Esophagus muscularis mucosa (tissue), 4 donors: ENCODE measurements at places on chromosomes 12 and 14. TPM values are rescaled to one million over a fixed set of nuclear protein-coding genes. Genes with fewer than 3 reads are reported as not detected.
A peak's percentile ranks its signal among the peaks of the same experiment; 100 is the strongest.

Gene KCNK13
- 0.42 TPM for total RNA-seq

GRCh38 chr14:46250113-46250703 is 401.4 kb downstream of the RPL10L start:
- no peaks in the 10 kb centered on the region for H3K36me3 ChIP-seq
- H3K27me3 ChIP-seq = no peaks in the 10 kb centered on the region
- no peak for DNase-seq

Gene TAS2R42
- total RNA-seq = not detected

Gene SERPINA12
- not detected for total RNA-seq

Gene ANKS1B
- total RNA-seq = 20.4 TPM

Gene INHBC
- total RNA-seq = not detected

Gene ZNF385A
- total RNA-seq = 32.6 TPM

Gene NAB2
- total RNA-seq = 21.6 TPM

- no peaks in the 10 kb centered on the region for H3K27me3 ChIP-seq
- H3K4me3 ChIP-seq = no peak overlapping the region
- DNase-seq = no peak
- H3K36me3 ChIP-seq = no peaks in the 10 kb centered on the region
These were observed 159.9 kb downstream of the EGLN3 start for GRCh38 chr14:33790996-33791395.

DNA sequence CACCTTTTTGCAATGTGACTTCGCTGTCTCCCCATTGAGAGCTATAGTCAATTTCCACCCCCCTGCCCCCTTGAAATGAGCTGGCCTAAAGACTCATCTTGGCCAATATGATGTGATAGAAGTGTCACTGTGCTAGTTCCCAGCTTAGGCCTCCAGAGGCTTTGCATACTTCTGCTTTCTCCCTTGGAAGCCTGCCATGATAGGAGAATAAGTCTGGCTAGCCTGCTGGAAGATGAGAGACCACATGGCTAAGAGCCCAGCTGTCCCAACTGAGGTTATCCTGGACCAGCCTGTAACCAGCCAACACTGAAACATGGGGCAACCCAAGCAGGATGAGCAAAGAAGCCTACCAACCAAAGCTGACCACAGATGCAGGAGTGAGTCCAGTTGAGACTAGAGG is 196.9 kb downstream of the GRIN2B start:
- H3K4me1 ChIP-seq = no peaks in the 10 kb centered on the region
- H3K27me3 ChIP-seq = no peaks in the 10 kb centered on the region
- no peaks in the 10 kb centered on the region for H3K36me3 ChIP-seq

DNA sequence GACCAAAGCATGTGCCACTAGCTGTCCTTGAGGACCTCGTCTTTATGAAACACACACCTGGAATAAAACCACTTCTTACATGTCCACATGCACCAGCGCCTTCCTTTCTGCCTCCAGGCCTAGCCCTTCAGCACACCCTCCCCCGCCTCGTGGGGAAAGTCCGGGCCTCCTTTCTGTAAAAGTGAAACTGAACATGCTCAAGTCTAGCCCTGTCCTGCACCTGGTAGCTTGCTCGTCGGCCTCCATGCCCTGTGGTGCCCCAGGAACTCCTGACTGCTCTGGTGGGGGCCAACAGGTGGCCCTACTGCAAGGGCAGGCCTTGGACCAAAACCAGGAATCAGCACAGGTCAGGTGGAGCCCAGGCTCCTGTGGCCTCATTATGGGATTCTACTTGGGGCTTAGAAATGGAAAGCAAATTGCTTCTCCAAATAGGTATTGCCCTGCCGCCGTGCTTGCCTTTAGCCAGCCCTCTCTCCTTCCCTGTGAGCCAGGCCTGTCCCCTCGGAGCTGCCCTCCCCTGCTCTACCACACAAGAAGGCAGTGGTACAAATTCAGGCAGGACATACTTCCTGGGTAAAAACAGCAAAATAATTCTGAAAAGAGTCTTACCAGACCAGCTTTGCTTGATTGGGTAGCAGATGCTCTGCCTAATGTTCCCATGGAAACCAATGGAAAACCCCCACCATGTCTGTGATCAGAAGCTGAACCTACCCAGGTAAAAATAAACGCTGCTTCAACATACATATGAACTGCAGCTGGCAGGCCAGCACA is 43.5 kb downstream of the ERH start:
- no peak for DNase-seq
- no peaks in the 10 kb centered on the region for H3K36me3 ChIP-seq
- H3K4me3 ChIP-seq = no peak overlapping the region
- H3K4me1 ChIP-seq = peaks cover 19% of the 10 kb centered on the region
- peak overlapping the region; percentile 1 for H3K27ac ChIP-seq

- no peaks in the 10 kb centered on the region for H3K4me1 ChIP-seq
- H3K4me3 ChIP-seq = no peak overlapping the region
- no peaks in the 10 kb centered on the region for H3K27me3 ChIP-seq
- no peaks in the 10 kb centered on the region for H3K36me3 ChIP-seq
These were observed 27.7 kb downstream of the JKAMP start for GRCh38 chr14:59511916-59512575.

Gene AVPR1A
- total RNA-seq = 6.7 TPM

GRCh38 chr14:46057799-46058198 is 593.8 kb downstream of the RPL10L start:
- DNase-seq = no peak
- H3K36me3 ChIP-seq = no peaks in the 10 kb centered on the region
- no peak overlapping the region for H3K27ac ChIP-seq
- H3K27me3 ChIP-seq = no peaks in the 10 kb centered on the region
- H3K4me1 ChIP-seq = no peaks in the 10 kb centered on the region

Gene KRT6A
- total RNA-seq = 5.4 TPM

Gene KRT74
- not detected for total RNA-seq

GRCh38 chr14:26389646-26390508 is 208.0 kb downstream of the NOVA1 start:
- DNase-seq = no peak
- H3K4me3 ChIP-seq = no peak overlapping the region
- no peak overlapping the region for H3K27ac ChIP-seq
- no peaks in the 10 kb centered on the region for H3K36me3 ChIP-seq
- H3K4me1 ChIP-seq = no peaks in the 10 kb centered on the region

GRCh38 chr12:119363490-119363889 is 29.0 kb downstream of the CCDC60 start:
- H3K27me3 ChIP-seq = no peaks in the 10 kb centered on the region
- DNase-seq = no peak
- no peaks in the 10 kb centered on the region for H3K36me3 ChIP-seq
- H3K4me1 ChIP-seq = peaks cover 18% of the 10 kb centered on the region
- no peak overlapping the region for H3K4me3 ChIP-seq

DNA sequence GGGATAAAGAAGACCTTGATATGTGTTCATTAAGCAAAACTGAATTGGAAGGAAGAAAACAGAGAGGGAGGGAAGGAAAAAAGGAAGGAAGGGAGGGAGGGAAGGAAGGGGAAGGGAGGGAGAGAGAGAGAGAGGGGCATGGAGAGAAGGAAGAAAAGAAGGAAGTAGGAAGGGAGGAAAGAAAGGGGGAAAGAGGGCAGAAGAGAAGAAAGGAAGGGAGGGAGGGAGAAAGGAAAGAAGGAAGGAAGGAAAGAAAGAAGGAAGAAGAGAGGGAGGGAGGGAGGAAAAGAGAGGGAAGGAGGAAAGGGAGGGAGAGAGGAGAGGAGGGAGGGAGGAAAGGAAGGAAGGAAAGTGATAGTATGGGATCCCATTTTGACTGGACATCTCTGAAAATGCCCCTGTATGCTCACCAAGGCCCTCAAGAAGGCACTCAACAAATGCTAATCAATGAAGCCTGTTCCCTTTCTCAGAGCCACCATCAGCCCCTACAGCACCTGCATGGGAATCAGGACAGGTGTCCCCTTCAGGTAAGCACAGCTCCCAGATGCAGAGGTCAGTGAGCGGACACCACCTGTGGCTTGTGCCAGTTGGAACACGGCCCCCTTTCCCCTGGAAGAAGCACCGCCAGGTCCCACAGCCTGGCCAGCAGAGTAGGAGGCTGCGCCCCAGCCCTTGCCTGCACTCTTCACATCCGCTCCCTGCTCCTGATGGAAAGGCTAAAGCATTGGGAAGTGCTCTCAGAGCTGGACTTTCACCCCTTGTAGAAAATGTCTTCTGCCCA is 161.4 kb upstream of the DIO3 start:
- DNase-seq = no peak
- no peak overlapping the region for H3K27ac ChIP-seq
- H3K4me3 ChIP-seq = no peak overlapping the region
- H3K4me1 ChIP-seq = peaks cover 9% of the 10 kb centered on the region
- no peaks in the 10 kb centered on the region for H3K36me3 ChIP-seq

DNA sequence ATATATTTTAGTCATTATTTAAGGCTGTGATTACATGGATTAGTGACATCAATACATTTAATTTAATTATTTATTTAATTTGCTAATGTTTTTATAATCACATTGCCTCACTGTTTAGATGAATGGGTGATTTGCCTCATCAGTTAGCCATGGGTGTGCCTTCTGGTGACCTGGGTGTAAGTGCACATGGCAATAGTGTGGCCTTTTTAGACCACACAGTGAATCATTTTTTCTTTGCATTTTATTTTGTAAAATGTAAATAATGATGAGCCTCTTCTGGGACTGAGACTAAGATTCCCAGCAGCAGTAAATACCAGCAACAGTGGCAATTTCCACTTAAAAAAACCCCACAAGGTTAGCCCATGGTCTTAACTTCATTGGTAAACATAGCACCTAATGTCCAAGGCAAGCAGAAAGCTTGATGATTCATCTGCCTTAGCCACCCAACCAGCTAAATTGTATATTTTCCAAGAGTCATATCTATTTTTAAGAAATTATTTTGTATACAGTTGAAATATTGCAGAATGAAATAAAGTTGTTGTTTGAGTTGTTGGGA is 235.9 kb upstream of the NOVA1 start:
- H3K36me3 ChIP-seq = no peaks in the 10 kb centered on the region
- H3K4me3 ChIP-seq = no peak overlapping the region
- no peak overlapping the region for H3K27ac ChIP-seq
- H3K27me3 ChIP-seq = no peaks in the 10 kb centered on the region
- DNase-seq = no peak

- H3K4me3 ChIP-seq = no peak overlapping the region
- DNase-seq = peak; percentile 93
- H3K36me3 ChIP-seq = no peaks in the 10 kb centered on the region
- H3K27me3 ChIP-seq = no peaks in the 10 kb centered on the region
- peak overlapping the region; percentile 70 for H3K27ac ChIP-seq
- peaks cover 49% of the 10 kb centered on the region for H3K4me1 ChIP-seq
These were observed 3.4 kb upstream of the TRAFD1 start for GRCh38 chr12:112121780-112122565.

DNA sequence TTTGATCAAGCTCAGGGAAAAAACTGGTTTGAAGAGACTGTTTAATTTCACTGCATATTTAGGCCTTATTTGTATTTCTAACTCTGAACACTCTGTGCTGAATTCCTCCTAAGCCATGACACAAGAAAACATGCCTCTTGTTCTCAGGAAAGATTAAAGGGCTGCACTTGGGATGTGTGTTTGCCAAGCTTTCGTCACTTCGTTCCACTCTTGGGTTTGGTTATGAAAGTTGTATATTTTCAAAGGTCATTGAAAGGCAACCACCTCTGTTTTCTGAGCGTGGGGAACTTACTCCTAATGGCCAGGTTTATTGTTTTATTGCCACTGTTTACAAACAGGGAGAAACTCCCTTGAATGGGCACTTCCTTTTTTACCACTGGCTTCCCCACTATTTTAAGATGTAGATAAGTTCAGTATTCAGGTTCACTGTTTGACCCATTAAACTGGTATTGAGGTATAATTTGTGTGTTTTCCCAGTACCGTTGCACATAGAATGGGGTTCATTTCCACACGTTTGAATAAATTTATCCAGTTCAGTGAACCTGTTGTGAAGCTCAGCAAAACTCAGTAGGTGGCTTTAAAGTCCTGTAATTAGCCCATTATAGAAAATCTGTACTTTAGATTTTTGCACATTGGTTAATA is 65.3 kb downstream of the NKX2-1 start:
- DNase-seq = no peak
- no peaks in the 10 kb centered on the region for H3K36me3 ChIP-seq
- no peaks in the 10 kb centered on the region for H3K4me1 ChIP-seq
- no peaks in the 10 kb centered on the region for H3K27me3 ChIP-seq
- H3K4me3 ChIP-seq = no peak overlapping the region

DNA sequence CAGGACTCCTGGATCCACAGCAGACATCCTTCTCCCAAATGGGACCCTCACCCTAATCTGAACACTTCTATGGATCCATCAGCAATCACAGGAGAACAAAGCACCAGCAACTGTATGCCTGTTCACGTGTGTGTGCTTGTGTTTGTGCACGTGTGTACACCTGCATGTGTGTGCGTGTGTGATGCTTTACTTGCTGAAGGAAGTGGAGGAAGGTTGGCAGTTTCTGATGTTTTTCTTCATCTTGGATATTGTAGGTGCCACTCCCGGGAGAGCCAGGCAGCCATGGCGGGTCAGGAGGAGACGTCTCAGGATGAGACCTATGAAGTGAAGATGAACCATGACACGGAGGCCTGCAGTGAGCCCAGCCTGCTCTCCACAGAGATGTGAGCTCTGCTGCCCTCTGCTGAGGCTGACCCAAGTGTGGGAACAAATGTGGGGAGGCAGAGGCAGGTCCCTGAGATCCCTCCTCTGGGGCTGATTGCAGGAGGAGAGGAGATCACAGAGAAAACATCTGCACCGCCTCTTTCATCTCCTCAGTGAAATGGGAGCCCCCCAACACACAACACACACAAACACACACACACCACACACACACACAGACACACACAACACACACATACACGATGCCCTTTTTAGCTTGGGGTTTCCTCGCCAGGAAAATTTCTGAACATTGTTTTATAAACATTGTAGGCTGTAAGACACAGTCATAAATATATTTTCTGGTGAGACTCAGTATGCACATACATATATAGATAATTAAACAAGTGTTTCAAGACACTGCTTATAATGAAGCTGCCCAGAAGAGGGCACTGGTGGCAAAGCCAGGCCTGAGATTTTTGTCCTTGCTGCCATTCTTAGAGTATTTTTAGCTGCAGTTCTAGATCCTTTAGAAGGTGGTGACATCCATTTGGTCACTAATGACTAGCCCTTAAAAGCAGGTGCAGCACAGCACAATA is 112.2 kb upstream of the FKBP4 start:
- no peaks in the 10 kb centered on the region for H3K27me3 ChIP-seq
- peaks cover 94% of the 10 kb centered on the region for H3K36me3 ChIP-seq
- no peak overlapping the region for H3K4me3 ChIP-seq
- no peaks in the 10 kb centered on the region for H3K4me1 ChIP-seq
- H3K27ac ChIP-seq = no peak overlapping the region

Gene TSPAN11
- total RNA-seq = 20.9 TPM

- DNase-seq = no peak
- no peaks in the 10 kb centered on the region for H3K27me3 ChIP-seq
- H3K27ac ChIP-seq = no peak overlapping the region
- H3K4me3 ChIP-seq = no peak overlapping the region
- no peaks in the 10 kb centered on the region for H3K36me3 ChIP-seq
These were observed 141.9 kb upstream of the BMP4 start for GRCh38 chr14:54098536-54098935.

GRCh38 chr14:21874167-21874566 is 200.5 kb upstream of the OR4E1 start:
- no peaks in the 10 kb centered on the region for H3K27me3 ChIP-seq
- H3K4me3 ChIP-seq = no peak overlapping the region
- H3K27ac ChIP-seq = no peak overlapping the region
- DNase-seq = no peak
- no peaks in the 10 kb centered on the region for H3K36me3 ChIP-seq
- H3K4me1 ChIP-seq = no peaks in the 10 kb centered on the region
